ENCODE measurements at places on chromosomes 6 and 20.

GRCh38 chr20:41715526-41715925 is 97.3 kb upstream of the CHD6 start:
- no peak for DNase-seq

DNA sequence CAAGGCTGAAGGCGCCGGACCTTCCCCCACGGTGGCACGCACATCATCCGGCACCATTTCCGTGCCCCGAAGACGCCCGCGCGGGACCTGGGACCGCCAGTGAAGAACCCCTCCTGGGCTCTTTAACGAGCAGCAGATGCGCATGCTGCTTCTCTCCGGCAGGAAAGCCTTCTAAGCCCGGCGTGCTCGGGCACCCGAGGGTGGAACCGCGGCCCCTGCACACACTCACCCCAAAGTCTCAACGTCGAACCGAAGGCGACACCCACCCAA is 240 bp downstream of the FOXQ1 start:
- DNase-seq: no peak

DNA sequence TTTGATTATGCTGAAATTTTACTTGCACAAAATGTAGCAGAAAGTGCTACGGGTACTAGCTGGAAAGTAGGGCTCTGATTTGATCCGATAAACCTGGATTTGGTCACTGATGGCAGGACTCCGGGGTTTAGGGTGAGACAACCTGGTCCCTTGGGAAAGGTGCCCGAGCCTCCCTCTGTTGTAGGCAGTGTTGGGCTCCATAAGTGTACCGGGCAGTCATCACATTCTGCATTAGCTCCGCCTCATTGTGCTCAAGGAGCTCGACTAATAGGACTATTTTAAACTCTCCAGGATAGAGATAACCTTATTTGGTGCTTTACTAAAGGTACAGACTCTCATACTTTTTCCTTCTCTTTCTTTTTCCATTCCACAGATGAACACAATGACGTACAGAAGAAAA is 117.6 kb downstream of the UTRN start:
- DNase-seq: no peak

GRCh38 chr6:16380220-16380809 is 141.9 kb downstream of the GMPR start:
- no peak for DNase-seq

GRCh38 chr20:37386505-37387251 is 40.7 kb downstream of the SRC start:
- DNase-seq: no peak

DNA sequence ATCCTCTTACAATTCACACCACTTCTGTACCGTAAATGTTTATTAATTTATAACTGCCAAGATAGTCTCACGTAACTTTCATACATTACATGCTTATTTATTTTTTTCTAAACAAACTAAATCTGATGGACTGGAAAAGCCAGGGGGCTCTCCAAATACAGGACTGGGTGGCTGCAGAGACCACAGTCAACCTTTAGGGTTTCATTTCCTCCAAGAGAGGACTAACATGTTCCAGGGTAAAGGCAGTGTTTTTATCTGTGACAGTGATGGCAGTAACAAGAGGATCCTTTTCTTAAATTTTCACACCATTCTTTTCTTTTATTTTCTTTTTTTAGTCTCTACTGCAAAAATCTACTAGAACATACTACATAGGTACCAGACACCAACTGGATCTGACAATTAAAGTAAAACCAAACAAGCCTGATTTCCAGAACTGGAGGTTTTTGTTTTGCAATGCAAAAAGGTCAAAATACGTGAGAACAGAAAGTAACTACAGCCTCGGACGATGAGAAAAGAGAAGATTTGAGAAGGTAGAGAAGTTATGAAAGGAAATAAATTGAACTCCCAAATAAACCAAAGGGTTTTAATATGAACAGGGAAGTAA is 1.2 kb downstream of the LMBRD1 start:
- no peak for DNase-seq

DNA sequence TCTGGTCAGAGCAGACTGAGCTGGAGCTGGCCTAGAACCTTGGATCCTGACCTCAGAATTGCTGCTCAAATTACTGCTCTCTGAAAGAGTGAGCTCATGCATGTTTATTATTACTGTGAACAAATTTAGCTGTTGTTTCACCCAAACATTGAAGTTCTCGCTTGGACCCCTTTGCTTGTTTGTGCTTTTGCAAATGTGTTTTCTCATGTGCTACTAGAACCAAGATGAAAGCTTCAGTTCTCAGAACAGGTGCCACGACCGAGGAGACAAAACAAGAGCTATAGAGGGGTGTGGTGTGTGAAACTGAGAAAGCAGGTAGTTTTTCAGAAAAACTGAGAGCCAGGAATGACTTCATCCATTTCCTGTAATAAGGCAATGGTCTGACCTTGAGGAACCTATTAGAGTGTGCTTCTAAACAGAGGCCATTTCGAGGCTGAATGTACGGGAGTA is 50.0 kb upstream of the ESR1 start:
- DNase-seq: no peak

DNA sequence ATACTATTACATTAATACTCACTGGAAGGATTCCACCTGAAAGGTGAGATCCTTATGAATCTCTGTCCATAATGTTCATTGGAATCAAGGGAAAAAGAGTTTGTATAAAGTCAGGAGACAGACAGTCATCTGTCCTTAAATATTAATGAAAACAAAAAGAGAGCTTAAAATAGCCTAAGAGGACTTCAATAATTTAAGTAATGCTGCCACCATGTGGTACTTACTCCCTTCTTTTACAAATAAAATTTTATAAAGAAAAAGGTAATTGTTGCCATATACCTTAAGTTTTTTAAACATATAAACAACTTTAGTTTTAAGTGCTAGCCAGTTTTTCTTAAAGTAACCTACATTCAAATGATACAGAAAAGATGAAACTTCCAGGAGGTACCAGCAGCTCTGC is 5.1 kb downstream of the BLOC1S5 start:
- DNase-seq: no peak

DNA sequence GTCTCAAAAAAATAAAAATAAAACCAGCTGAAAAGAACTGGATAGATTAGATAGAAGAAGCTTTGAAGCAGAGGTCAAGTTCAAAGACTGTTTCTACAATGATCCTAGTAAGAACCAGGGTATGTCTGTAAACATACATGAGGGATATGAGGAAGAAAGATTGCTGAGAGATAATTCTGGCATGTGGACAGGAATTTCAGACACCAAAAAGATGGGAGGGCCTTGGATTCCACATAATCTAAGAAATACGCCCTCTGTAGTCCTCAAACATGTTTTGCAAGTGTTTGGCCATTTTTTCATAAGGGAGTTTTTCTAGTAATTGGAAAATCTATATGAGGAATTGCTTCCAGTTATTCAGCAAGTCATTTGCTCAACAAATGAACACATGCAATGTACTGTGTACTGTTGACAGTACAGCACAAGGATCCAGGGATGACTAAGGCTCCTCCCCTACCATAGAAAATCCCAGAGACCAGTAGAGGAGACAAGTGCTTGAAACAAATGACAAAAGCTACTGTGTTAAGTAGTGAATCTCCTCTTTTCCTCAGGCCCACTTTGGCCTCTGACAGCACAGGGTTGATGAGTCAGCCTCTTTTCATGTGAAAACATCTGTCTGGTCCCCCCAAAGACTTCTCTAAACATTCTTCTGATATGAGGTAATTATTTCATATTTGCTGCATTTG is 795.9 kb downstream of the MAFB start:
- no peak for DNase-seq

- DNase-seq: no peak
Observed at GRCh38 chr20:42159808-42160207, 541.6 kb upstream of the CHD6 start.

GRCh38 chr6:43842231-43842794 is 72.3 kb downstream of the VEGFA start:
- DNase-seq: no peak

- no peak for DNase-seq
Observed at GRCh38 chr6:137571854-137572253, 77.7 kb upstream of the OLIG3 start.

- DNase-seq: no peak
Observed at GRCh38 chr6:13368731-13369115, 40.4 kb upstream of the TBC1D7 start.

DNA sequence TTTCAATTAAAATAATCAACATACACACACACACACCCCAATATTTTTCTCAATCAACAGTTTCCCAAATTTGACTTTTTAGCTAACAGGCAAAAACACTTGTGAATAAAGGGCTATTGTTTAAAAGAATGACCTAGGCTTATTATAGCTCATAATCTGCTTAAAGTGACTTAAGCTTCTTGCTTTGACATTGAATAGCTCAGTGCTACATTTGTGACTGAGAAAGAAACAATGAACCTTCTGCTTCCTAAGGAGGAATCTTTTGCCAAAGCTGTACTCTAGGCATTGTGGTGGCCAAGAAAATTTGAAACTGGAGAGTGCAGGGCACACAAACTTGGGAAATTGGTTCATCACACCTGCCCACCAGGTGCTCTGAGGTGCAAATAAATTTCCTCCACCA is 282.0 kb downstream of the SYNE1 start:
- DNase-seq: no peak

- no peak for DNase-seq
Observed at GRCh38 chr6:114040871-114041270, 69.9 kb upstream of the HDAC2 start.

DNA sequence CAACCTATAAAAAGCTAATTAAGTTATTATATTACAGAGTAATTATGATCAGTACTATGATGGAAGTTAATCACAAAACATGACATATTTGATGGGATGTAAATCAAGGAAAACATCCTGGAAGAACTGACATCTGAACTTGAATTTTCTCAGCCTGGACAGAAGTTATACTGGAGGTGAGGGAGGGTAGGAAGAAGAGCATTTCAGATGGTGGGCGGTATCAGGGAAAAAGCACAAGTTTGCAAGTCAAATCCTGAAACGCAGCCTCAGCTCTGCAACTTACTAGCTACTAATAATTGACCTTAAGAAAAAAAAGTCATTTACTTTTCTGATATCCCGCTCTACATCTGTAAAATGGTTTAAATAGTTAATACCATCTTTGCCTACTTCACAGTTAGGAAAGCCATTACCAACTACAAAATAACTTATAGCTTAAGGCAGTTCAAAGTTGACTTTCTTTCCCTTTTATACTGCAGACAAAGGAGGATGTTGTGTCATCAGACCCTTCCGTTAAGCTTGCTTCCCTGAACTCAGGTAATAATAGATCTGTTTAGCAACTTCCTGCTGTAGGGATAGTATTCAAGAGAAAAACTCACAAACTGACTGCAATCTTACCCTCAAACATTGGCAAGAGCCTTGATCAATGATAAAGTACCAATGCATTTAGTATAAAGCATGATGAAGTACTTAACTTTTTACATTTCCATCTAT is 21.0 kb downstream of the NOL7 start:
- DNase-seq: no peak

- no peak for DNase-seq
Observed at GRCh38 chr6:117448732-117449485, 23.2 kb upstream of the ROS1 start.

GRCh38 chr6:162184465-162184864 is 543.1 kb downstream of the PRKN start:
- no peak for DNase-seq

DNA sequence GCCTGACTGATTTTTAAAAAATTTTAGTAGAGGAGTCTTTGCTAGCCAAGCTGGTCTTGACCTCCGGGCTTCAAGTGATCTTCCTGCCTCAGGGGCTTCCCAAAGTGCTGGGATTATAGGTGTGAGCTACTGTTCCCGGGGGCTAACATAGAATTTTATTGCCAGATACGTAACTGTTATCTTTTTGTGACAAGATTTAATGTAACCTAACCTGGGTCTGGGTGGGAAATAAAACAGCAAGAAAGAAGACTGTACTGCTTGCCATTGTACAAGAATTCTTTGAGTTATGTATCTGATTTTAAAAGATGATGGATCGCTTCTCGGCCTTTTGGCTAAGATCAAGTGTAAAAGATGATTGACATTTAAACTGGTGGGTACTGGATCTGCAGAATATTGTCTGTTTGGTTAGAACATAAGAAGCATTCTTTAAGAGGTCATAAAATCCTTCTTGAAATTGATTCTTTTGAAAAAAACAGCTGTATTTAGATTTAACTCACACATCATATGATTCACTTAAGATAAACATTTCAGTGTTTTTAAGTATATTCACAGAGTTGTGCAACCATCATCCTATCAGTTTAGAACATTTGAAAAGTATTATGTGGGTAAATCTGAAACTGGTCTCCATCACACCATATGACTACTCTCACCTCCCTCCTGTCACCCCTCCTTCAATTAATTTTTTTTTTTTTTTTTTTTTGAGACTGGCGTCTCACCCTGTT is 21.6 kb downstream of the TPX2 start:
- DNase-seq: no peak

DNA sequence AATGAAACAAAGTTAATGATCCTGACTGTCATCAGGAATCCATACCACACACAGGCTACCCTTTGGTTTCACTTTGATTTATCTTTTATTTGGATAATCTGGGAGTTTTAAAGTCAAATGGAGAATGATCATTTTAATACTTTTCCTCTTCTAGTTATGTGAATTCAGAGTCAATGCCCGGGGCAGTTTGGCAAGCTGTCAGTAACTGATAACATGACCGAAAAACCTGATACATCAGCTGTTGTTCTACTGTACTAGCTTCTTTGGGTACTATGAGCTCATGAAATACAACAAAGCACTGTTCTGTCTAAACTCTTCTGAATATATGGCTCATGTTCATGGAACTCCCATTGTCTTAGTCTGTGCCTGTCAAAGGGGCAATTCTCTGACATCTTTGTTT is 30.2 kb downstream of the KLHL31 start:
- DNase-seq: no peak

GRCh38 chr6:165345700-165346099 is 36.3 kb upstream of the C6orf118 start:
- DNase-seq: no peak

DNA sequence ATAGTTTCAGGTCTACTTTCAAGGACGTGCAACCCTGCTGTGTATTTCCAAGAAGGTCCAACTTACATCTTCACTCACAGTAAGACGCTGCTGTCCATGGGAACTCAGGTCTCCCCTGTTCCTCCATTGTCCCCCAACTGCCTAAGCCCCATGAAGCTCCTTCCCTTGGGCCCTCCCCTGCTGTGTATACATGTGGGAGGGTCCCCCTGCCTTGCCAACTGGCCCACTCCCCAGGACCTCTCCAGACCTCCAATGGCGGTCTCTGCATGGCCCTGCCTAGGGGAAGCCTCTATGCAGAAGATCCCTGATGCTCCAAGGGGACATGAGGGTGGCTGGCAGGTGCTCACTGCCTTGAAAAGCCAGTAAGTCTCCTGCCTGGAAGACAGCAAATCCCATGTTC is 186.7 kb upstream of the CST7 start:
- no peak for DNase-seq

- no peak for DNase-seq
Observed at GRCh38 chr6:109478222-109478805, 4.7 kb downstream of the ZBTB24 start.

- DNase-seq: no peak
Observed at GRCh38 chr20:8860011-8860495, 208.8 kb upstream of the PLCB4 start.

GRCh38 chr20:31542201-31542842 is 28.1 kb downstream of the HM13 start:
- no peak for DNase-seq

GRCh38 chr6:163230901-163231300 is 183.6 kb upstream of the QKI start:
- DNase-seq: no peak
